ENCODE measurements at places on chromosomes 3 and 15.

GRCh38 chr3:180457225-180457624 lies 144.7 kb upstream of the TTC14 start:
- DNase-seq: no peak

DNA sequence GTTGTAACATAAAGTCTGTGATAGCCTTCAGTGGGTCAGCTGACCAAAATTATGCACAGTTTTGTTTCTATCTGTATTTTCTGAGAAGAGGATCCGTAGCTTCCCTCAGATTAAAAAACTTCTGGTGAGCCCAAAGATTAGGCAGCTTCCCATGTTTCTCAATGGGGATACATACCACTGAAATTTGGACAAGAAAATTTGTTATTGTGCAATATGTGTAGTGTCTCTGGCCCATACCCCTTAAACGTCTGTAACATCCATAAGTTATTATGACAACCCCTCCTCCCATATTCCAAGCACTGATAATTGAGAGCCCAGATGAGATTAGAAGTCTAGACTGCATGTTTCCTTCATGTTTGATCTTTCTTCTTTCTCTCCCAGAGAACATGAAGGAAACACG lies 1.9 kb upstream of the MITF start:
- no peak for DNase-seq

DNA sequence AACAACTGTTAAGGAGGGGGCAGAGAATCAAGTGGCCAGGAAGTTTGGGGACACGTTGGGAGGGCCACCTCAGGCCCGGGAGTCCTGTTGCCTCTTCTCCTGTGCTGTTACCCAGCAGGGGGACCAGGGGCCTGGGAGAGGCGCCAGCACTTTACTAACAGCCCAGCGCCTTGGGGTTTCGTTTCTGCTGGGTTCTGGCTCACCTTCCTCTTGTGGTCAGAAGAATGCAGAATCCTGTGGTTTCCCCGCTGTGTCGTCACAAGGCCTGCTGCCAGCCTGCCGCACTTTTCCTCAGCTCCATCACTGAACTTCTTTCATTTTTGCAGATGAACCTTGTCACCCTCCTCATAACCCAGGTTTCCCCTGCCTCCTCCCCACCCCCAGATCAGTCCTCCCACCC lies 67.7 kb downstream of the SLC30A4 start:
- peak; percentile 96 for DNase-seq

GRCh38 chr3:14227856-14228255 lies 49.2 kb downstream of the LSM3 start:
- DNase-seq: no peak

GRCh38 chr3:172135820-172136219 lies 96.4 kb downstream of the FNDC3B start:
- DNase-seq: peak; percentile 72

GRCh38 chr15:78454992-78455391 lies 17.0 kb downstream of the IREB2 start:
- DNase-seq: no peak

DNA sequence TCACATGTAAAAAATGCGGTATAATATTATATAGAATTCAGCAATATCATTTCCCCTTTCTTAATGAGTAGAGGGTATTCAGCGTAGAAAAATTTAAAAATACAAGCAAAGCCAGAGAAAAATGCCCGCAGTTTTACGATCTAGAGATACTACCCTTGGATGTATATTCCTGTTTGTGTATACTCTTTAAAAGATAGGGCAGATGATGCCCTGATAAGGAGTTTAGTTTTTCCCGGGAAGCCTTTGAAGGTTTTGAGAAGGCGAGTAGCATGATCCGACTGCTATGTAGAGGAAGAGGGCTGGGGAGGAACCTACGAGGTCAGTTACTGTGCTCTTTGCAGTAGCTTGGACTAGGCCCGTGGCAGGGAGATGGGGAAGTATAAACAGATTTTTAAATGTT lies 1.2 kb downstream of the YEATS2 start:
- peak; percentile 49 for DNase-seq

- no peak for DNase-seq
Measured at GRCh38 chr3:154314152-154314551, 10.1 kb downstream of the DHX36 start.

DNA sequence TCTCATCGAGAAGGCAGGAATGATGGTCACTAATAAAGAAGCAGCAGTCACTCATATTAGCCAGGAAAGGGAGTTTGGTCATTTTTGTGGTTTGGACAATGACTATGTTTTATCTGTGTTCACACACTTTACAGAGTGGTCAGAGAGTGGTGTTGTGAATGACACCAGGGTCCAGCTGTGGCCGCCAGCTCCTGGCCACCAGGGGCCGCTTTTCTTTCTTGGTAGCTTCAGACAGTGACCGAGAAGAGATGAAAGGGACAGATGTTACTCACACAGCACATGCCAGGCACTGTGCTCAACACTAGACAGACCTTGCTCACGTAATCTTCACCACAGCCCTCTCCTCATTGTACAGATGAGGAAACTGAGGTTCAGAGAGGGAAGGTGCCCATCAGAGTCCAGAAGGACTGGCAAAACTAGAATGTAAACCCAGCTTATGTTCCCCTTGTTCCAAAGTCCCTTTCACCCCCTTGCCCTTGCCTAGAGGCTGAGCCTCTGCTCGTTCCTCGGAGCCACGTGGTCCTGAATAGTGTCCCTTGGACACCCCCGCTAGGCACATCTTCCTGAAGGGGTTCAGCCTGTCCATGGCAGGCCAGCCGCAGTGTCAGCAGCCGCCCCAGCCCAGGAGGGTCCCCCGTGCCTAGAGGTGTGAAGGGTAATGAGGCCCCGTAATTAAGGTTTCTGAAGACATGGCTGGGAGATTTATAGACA lies 55.6 kb downstream of the CYP11A1 start:
- peak; percentile 54 for DNase-seq

- no peak for DNase-seq
Measured at GRCh38 chr15:100726070-100726420, 123.7 kb downstream of the ASB7 start.

GRCh38 chr3:53269888-53270880 lies 14.4 kb upstream of the TKT start:
- peak; percentile 98 for DNase-seq

GRCh38 chr3:42535981-42536784 lies 33.7 kb downstream of the VIPR1 start:
- peak; percentile 46 for DNase-seq

DNA sequence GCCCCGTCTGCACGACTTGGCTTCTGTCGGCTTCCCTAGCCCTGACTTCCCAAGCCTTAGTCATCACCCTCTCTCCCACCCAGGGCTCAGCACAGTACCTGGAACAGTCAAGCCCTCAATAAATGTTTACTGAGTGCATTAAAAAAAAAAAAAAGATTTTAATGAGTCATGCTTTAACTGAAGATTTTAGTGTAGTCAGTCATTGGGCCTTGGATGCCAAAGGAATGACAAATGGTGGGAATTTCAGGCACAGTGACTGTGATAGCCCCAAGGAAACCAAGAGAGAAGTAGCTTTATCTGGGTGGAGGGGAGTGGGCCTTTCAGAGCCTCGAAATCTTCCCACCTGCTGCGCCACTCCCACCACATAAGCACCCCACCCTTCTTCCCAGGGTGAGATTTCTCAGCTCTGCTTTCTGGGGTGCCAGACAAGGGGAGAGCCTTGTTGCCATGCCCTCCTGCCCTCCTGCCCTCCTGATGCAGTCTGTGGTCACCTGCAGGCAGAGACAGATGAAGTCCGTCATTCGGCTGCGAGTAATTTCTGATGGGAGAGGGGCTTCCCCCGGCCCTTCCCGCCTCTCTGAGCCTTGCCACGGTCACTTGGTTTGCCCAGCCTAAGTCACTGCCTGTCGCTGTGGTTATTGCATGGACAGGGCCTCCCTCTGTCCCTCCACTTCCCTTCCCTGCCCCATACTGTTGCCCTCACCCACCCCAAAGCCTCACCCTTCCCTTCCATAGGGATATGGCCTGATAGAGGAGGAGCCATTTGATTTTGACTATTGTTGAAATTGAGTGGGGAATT lies 41.8 kb downstream of the SMAD3 start:
- DNase-seq: peak; percentile 99

DNA sequence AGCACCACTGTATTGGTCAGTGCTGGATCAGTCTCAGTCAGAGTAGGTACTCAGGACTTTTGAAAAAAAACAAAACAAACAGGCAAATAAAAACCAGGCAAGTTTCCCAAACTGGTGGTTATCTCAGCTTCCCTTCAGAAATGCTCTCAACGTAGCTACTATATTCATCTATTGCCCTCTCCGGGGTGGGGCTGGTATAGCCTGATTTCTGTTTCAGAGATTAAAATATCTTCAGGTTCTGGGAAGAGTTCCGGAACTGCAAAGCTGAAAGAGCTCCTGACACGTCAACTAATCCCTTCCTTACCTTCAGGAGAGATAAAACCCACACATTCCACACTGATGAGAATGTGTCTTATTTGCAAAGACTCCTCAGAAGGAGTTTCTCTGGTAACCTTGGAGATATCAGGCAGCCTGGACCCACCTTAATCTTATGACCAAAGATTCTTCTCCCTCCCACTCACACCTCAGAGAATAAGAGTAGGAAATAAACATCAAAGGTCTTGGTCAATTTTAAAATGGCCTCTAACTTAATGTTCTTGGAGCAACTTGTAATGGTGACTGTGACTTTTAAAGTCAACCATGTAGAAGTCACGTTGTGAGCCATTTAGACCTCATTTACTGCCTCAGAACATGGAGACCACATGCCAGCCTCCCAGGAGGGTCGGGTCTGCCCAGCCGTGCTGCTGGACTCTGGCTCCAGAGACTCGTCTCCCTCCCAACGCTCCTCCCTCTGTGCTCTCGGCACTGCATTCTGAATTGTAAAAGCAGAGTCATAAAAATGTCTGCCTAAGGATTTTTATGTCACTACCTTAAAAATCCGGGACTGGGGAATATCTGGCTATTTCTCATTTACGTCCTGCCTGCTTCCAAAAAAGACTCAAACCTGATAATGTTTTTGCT lies 53.8 kb downstream of the CDCP1 start:
- peak; percentile 97 for DNase-seq

DNA sequence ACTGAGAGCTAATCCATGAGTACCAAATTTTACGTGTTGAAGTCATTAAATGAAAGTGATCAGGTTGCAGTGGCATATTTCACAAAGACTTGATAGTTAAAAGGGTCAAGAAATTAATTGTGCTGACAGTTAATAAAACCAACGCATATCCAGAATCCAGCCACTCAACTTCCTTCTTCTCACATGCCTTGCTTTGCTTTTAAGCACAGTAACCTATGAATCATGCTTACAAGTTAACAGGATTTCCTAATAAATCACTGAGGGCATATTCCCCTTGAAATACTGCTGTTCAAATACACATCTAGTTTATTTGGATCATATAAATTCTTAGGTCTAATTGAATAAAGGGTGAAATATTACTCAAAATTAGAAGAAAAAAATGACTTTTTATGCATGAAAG lies 801.5 kb upstream of the EPHA6 start:
- DNase-seq: no peak

DNA sequence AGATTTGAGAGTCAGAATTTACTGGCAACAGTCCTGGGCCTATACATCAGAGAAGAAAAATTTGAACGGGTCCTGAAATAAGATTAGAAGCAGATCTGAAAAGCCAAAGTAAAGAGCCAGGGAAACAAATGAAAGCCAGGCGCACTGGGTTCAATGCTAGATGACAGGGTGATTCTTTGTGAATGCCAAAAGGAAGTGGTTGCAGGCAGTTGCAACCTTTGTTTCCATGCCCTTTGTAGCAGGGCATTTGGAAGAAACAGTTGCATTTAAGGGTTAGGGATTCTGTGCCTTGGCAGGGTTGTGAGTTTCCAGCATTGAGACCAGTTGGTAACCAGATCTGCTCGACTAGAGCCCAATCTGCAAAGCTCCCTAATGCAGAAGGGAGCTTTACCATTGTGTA lies 36.4 kb upstream of the MTHFS start:
- DNase-seq: no peak

GRCh38 chr15:74642348-74642733 lies 26.7 kb downstream of the CLK3 start:
- no peak for DNase-seq

- peak; percentile 17 for DNase-seq
Measured at GRCh38 chr3:168073842-168074605, 21.7 kb downstream of the GOLIM4 start.

DNA sequence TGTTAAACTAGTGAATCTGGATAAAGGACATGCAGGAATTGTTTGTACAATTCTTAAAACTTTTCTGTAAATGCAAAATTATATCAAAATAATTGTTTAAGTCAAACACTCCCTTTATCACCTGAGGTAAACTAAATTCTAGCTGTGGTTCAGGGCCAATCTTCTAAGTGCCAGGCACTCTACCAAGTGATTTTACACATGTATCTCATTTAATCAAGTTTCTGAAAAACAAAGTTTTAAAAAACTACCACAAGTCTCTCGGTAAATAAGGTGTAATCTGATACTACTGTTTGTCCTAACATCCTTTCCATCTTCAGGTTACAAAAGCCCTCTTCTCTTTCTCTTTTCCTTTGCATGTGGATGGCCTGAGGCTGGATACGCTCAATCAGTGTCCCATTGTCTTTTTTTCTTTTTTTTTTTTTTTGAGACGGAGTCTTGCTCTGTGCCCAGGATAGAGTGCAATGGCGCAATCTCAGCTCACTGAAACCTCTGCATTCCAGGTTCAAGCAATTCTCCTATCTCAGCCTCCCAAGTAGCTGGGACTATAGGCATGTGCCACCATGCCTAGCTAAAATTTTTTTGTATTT lies 19.3 kb downstream of the IFT80 start:
- DNase-seq: no peak

DNA sequence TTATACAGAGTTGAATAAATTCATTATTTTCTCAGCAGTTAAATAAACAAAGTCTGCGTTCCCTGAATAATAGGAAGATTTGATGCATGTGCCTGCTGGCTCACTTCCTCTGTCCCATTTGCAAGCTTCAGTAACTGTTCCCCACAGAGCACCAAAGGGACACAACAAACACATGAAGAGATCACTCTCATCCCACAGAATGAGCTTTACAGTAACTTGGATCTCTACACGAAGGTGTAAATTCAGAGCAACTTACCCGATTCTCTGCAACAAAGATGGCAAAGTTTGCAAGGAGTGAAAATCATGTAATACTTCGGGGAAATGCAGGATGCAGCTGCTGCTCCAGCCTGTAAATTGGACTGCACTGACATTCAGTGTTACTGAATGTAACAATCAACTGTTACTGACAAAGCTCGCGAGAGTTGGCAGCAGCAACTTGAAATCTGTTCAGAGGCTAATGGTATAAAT lies at the start of gene BCHE:
Gene BCHE, minus strand, starts transcription at position 366 of the 468 bp plus-strand sequence. CDS start 6,390 bp downstream, outside the sequence.
- DNase-seq: peak; percentile 70

All from ELR (cell line).